Activated CD8-positive, alpha-beta memory T cell treated with anti-CD3 and anti-CD28 coated beads for 1 hour (primary cell): ENCODE measurements at places on chromosomes 6 and 20.

DNA sequence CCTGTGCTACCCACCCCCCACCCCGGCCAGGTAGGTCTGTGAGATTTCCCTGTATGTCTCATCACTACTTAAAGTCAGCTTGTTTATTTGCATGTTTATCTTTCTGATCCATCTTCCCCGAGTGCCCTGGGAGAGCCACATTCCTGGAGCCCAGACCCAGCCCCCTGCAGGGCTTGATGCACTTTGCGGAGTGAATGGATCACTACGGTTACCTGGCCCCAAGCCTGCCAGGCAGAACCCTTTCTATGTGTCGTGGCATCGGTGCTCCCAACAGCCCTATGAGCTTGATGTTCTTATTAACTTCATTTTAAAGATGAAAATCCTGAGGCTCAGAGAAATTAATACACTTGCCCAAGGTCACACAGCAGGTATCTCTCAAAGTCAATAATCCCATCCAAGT is 13.6 kb upstream of the SLCO4A1 start:
- no peak for DNase-seq

- DNase-seq, result no peak
These were observed 10.7 kb downstream of the PEDS1 start for GRCh38 chr20:50142812-50143211.

- no peak for DNase-seq
These were observed 45.9 kb upstream of the PLN start for GRCh38 chr6:118502169-118502568.

- DNase-seq, result no peak
These were observed 46.2 kb upstream of the SDHAF4 start for GRCh38 chr6:70520575-70520974.

DNA sequence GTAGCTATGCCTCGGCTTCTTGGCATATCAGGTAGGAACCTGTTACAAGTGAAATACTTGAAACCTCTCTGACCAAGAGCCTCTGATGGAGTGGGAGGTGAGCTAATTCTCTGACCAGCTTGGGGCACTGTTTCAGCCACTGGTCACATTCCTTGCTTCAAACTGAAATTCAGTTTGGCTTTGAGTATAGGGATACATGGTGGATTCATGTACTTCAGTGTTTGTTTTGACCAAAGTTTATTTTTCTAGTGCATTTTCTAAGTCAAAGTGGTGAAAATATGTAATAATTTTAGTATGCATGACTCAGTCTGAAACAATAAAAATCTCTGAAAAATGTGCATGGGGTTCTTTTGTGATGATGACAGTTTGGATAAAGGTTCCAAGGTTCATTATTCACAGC is 18.6 kb downstream of the TTPAL start:
- no peak for DNase-seq

- no peak for DNase-seq
These were observed 18.2 kb downstream of the MAS1 start for GRCh38 chr6:159908979-159909378.

- DNase-seq, result no peak
These were observed 152.7 kb upstream of the ENPP5 start for GRCh38 chr6:46323312-46323965.

- DNase-seq, result no peak
These were observed 62.5 kb upstream of the LOC128125822 start for GRCh38 chr6:63509652-63510352.

DNA sequence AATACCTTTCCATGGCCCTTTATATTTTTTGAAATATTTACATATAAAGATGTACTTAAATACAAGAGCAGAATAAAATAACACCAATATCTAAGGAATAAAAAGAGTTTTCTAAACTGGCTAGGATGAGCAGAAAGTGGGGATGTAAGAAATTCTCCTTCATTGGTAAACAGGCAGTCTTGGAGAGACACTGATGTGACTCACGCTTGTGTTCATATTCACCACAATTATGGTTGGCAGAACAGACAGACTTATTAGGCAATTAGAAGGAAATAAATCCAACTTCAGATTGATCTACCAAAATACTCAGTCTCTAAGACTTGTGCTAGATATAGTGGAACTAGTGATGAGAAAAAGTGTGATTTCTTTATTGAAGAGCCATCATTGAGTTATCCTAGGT is 463.7 kb downstream of the CDC5L start:
- no peak for DNase-seq

DNA sequence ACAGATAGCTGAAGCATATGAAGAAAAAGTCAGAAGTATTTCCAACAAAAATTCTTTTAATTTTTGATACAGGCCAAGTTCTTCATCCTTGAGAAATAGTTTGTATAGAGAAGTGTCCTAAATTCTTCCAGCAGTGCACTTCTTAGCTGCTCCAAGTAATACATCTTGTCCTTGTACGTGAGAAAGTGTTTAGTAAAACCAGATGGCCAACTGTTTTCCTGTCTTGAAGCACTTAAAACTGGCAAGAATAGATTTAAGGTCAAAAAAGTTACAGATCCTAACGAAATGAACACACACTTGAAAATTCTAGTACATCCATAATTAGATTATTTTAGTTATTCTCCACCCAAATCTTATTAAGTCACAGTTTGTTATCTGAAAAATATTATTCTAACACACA is 52.2 kb upstream of the HSF2 start:
- DNase-seq, result no peak

GRCh38 chr6:111842271-111842822 is 30.9 kb downstream of the FYN start:
- DNase-seq, result no peak

- no peak for DNase-seq
These were observed 100.5 kb downstream of the QRSL1 start for GRCh38 chr6:106729841-106730240.

- no peak for DNase-seq
These were observed 36.9 kb downstream of the E2F3 start for GRCh38 chr6:20438462-20439070.
